ENCODE measurements at places on chromosomes 6 and 20. TPM values are rescaled to one million over a fixed set of nuclear protein-coding genes. Genes with fewer than 3 reads are reported as not detected.

The DEFB125 gene
- not detected for total RNA-seq

The BACH2 gene
- 22.2 TPM for total RNA-seq

The PDE7B gene
- 5.5 TPM for total RNA-seq

The ADTRP gene
- total RNA-seq, result 1.2 TPM

The TAB2 gene
- total RNA-seq, result 68.1 TPM

The TMEM244 gene
- total RNA-seq, result not detected

The NKX2-4 gene
- total RNA-seq, result not detected

The SYCP2 gene
- 5.6 TPM for total RNA-seq

DNA sequence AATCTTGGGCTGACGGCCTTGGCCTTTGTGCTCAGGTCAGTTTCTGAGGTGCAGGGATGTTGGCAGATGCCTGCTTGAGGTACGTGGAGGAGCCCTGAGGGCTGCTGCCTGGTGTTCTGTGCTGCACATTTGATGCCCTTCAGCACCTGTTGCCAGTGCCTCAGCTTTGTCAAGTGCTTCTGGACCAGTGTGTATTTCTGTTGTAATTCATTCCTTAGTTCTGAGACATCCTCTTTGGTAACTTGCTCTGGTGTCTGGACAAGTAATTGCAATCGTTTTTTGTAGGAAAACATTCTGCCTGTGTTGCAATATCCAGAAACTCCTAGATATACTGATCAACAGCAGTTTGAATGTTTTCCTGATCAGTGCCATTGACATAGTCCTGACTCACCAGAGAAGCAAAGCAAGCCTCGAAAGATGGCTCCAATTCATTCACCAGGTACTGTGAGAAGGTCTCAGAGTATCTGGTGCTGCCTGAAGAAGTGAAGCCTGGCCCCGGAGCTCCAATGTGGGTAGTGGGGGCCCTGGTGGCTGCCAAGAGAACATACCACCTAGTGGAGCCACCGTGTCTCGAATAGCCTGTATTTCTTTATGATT lies 26.7 kb downstream of the ZNF337 start:
- no peak for DNase-seq

- peak; percentile 24 for DNase-seq
These were observed 47.5 kb upstream of the MPC1 start for GRCh38 chr6:166430269-166430668.

DNA sequence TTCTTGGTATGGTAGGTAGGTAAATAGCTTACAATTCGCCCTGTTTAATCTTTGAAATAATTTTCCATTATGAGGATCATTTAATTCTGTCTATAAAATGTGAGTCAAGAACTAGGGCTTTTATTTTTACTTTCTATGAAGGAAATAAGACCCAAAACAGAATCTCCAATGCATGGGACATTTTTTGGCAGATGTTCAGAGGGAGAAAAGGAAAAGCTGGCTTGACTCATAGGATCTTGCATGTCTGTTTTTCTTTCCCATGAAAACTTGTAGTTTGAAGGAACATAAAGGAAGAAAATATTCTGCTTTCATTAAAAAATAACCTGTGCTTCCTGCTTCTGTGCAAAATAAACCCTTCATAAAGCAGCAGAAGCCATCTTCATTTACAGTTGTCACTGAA lies 143.1 kb upstream of the INSM1 start:
- DNase-seq, result no peak

DNA sequence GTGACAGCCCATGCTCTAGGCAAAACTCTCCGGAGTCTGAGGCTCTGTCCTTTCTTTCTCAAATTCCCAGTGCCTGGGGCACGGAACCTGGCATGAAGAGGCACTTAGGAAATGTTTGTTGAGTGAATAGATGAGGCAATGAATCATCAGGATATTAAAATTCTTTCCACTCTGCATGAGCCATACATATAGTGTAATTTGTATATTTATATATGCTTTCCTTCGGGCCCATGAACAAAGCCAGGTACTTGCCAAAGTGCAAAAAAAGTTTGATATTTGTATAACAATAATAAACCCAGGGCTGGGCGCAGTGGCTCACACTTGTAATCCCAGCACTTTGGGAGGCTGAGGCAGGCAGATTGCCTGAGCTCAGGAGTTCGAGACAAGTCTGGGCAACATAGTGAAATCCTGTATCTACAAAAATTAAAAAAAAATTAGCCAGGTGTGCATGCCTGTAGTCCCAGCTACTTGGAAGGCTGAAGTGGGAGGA lies 212.3 kb upstream of the ZNF217 start:
- no peak for DNase-seq

DNA sequence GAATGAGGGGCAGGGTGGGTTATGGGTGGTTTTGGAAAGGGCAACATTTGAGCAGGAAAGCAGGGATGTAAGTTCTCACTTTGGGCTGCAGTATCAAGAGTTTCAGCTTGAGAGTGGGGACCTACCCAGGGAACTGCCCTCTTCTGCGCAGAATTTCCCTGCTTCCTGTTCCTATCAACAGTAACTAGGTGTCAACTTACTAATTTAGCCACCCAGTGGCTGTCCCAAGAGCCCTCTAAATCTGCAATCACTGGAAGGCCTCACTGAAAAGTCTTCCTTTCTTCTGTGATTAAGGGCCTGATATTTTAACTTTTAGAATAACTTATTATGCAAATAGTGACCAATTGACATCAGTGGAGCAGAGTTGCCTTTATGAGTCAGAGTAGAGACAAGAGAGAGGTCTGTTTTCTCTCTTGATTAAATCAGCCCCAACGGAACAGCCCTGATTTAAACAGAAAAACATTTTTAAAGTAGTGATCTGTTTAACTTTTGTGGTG lies 118.2 kb upstream of the RIPOR2 start:
- no peak for DNase-seq
